ENCODE measurements at places on chromosomes 3 and 15.

DNA sequence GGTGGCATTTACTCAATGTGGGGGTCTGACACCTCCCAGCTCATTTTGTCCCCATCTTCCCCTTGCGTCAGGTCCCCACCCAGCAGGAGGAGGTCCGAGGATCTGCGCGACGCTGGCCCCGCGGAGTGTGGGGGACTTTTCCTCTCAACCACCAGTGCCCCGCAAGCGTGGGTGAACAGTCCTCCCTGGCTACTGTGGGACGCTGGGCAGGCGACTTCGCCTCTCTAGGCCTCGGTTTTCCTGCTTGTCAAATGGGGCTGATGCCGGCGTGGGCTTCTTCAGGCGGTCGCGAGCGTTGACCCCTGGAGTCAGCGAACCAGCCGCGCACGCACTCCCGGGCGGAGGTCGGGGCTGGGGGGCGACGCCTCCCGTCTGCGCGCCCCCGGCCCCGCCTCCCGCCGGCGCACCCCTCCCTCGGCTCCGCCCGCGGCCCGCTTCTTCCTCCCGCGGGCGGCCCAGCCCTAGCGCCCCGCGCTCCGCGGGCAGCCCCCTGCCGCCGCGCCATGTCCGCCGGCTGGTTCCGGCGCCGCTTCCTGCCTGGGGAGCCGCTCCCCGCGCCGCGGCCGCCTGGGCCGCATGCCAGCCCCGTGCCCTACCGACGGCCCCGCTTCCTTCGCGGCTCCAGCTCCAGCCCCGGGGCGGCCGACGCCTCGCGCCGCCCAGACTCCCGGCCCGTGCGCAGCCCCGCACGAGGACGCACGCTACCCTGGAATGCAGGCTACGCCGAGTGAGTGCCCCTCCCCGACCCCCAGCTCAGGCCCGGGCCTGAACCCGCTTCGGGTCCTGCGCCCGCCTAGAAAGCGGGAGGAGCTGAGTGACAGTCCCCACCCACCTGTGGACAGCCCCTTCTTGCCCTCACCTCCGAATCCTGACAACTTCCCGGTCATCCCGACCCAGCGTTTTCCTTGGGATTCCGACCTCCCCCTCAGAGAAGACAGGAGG lies at the start of gene PPM1M:
TSS of gene PPM1M (plus strand) at position 438 of the 942 bp plus-strand sequence. CDS start at position 504, 66 bp downstream.
- no peak for DNase-seq

- no peak for DNase-seq
Observed at GRCh38 chr3:123762805-123763204, 121.3 kb downstream of the MYLK start.

- DNase-seq = no peak
Observed at GRCh38 chr3:123275691-123276090, 73.9 kb downstream of the SEC22A start.

GRCh38 chr3:177822681-177823096 lies 625.4 kb upstream of the TBL1XR1 start:
- no peak for DNase-seq

DNA sequence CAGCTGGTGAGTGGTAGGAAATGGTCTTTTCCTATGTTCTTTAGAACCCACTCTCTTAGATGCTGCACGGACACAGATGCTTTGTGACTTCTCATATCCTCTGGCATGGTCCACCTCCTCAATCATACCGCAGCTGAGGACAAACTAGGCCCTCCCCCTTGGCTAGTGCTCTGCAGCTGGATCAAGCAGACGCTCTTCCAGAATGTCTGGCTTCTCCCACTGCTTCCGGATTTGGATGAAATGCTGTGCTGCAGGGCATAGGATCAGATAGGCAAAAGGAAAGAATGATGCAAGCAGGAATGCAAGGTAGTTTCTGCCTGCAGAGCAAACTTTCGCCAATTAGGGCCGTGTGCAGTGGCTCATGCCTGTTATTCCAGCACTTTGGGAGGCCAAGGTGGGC lies 75.7 kb upstream of the SLC4A7 start:
- no peak for DNase-seq

Data from stimulated activated CD4-positive, alpha-beta T cell treated with anti-CD3 and anti-CD28 coated beads, Interleukin-4, amount 100 ng/mL, for 48 hours (primary cell).